Activated T-helper 1 cell treated with anti-CD3 and anti-CD28 coated beads, Interleukin-2, amount 50 U/mL, for 16 hours (primary cell): ENCODE measurements at places on chromosomes 13 and 19.

GRCh38 chr13:73368608-73369007 is 309.8 kb downstream of the KLF5 start:
- no peak for DNase-seq

GRCh38 chr19:7676854-7677253 is at the start of gene MCEMP1:
MCEMP1 (plus strand) TSS chr19:7677090; CDS start chr19:7677121, 31 bp downstream.
- no peak for DNase-seq

DNA sequence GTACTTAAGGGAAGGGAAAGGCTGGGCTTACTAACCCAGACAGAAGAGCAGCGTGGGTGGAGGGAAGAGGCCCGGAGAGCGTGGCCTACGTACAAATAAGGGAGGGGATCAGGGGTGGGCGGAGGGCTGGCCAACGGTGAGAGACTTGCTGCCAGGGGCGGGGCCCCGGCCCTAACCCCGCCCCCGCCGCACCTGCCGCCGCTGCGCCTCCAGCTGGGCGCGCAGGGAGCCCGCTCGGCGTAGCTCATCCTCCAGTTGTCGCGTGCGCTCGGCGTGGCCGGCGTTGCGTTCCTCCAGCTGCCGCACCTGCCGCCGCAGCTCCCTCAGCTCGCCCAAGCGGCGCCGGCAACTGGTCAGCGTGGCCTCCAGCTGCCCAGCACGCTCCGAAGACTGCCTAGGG is 5.7 kb downstream of the HOOK2 start:
- peak; percentile 57 for DNase-seq

DNA sequence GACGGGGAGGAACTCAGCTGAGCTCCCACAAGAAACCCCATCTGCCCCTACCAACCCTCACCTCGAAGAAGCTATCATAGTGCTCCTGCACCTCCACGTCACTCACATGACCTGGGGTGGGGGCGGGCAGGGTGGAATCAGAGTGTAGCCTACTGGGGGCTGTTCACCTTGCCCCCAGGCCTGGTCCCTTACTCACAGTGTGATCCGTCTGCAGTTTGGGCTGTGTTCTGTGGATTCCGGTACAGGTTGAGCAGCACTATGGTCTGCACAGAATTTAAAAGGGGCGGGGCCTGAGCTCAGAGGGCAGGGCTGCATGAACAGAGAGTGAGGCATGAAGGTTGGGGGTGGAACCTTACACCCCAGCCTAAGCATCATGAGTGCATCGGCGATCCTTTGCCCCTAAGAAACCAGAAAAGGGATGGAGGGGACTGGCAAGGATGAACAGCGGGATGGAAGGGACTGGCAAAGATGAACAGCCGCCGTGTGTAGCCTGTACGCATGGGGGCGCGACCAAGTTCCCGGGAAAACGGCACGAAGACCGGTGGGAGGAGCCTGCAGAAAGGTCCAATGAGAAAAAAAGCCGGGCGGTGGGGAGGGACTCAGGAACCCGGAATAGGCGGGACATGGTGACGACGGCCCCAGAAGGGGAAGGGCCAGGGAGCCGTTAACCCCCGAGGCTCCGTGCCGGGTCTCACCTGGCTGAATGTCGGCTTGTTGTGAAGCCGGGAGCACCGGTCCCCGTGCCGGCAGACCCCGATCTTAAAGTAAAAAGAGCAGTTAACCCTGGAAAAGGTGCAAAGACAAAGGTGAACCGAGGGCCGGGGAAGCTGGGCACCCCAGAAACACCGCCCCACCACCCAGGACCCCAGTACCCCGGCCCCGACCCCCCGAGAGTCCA is 539 bp downstream of the U2AF1L4 start:
- DNase-seq = peak; percentile 82

DNA sequence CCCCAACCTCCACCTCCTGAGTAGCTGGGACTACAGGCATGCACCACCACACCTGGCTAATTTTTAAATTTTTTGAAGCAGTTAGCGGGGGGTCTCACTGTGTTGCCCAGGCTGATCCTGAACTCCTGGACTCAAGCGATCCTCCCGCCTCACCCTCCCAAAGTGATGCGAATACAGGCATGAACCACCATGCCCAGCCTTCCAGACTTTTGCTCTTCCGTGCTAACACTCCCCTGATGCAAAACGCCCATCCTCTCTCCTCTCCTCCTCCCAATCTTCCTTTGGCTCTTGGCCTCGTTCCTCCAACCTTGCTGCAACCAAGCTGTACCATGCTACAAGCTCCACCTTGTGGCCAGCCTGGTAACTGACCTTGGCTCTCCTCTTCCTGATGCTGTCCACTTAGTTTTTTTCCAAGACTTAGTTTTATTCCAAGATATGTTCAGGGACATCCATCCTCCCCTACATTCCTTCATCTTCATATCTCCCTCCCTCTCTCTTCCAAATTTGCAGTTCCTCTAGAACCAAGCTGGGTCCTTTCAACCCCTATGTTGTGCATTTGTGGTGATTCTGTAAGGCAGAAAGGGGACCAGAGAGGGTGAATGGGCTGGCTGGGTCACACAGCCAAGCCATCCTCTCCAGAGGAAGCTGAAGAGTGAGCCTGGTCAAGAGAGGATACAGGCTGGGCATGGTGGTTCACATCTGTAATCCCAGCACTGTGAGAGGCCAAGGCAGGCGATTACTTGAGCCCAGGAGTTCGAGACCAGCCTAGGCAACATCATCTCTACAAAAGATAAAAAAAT is 32.8 kb downstream of the TINCR start:
- DNase-seq = no peak

- no peak for DNase-seq
These were observed 268.7 kb downstream of the MZT1 start for GRCh38 chr13:72458701-72459100.

DNA sequence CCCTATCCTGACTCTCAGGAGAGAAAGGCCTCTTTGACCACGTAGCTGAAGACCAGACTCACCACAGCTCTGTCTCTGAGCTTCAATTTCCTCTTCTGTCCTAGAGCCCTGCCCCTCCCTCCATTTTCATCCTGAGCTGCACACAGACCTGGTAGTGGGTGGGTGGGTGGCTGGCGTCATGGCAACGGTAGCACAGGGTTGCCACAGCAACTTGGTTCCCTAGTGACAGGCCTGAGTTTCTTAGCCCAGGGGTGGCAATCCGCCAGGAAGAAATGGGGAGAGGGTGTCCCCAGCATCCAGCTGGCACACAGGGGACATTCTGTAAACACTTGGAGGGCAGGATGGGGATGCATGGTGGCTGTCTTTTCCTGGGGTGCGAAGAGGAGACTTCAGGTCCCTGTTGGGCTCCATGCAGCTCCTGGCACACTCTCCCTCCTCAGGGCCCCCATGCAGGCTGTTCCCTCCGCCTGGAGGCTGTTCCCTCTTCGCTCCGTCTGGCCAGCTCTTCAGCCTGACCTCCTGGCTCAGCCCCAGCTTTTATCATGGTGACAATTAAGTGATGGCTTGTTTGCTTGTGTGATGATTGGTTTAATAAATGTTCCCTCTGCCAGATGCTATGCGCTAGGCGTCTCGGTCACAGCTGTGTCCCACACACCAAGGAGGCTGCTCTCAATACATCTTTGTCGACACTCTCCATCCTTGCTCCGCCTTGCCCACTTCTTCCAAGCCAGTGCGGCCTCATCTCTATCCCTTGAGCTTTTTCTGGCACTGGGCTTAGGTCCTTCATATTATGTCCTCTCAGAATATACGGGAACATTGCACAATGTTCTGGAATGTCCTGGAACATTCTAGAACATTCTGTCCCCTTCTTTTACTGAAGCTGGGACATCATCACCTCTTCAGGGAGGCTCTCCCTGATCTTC is 7.4 kb upstream of the KLHL26 start:
- no peak for DNase-seq

DNA sequence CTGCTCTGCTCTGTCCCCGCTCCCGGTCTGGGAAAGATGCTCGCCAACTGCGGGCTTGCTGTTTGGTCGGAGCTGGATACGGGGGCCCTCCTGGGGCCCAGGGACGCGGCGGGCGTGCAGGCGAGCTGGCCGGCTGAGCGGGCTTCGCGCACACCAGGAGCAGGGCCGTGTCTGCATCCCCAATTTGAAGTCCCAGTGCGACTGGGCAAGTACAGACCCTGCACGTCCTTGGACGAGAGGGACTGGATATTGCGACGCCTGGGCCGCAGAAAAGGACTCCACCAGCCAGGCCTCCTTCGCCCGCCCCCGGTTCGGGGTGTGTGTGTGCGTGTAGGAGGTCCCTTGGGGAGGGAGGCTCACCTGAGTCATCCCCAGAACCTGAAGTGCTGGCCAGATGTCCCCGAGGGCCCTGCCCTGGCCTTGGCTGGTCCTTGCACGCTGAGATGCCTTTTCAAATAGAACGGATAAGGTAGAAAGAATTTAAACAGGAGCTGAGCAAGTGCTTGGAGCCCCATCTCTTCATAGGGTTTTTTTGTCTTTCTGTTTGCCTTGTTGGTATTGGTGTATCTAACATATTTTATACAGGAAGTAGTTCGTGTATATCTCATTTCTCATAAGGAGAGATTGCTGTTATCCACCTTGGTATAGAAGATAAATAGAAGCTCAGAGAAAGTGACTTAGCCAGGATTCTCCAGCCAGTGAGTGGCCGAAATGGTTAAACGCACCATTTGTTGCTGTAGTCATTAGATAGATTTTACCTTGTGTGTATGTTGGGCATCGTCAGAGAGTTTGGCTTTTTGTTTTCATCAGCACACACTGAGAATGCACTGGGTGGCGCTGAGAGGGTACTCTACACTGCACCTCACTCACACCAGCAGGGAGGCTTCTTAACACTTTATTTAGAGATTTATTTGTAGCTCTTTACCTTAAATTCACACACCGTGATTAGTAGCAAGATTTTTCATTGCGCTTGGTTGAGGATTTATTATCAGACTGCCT is 1.1 kb downstream of the NAXD start:
- DNase-seq = no peak

DNA sequence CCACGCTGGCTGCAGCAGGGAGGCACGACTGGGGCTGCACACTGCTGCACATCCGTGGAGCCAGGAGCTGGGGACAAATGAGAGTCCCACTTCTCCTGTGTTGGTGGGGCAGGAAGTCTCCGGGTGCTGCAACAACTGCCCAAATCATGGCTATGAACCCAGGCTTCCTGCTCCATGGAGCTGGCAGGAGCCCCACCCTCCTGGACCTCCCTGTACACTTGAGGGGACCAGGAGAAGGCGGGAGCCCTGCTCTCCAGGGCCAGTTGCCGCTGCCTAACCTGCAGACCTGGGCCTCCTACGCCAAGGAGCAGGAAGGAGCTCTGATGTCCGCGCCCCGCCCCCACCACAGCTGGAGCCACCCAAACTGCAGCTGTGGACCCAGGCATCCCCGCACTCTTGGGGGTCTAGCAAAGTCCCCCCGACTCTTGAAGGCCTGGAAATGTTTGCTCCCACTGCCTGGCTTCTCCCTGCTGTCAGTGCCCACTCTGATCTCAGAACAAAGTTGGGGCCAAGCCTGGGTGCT is 752.1 kb upstream of the PCDH20 start:
- no peak for DNase-seq

- no peak for DNase-seq
These were observed 2.4 kb upstream of the ZNF506 start for GRCh38 chr19:19823916-19824315.

DNA sequence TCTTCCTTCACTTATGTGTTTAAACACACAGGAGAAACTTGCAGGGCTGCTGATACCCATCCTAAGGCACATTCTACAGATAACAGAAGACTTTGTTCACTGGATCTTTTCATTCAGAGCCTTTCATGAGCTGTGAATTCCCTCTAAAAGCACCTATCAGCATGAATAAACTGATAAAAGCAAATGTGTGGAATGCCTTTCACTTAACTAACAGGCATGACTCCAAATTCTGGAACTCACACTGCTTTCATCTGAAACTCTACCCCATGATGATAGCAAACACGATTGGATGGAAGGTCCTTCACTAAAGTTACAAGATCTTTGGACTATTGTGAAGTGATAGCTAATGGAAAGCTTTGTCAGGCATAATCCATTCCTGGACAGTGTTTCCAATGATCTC is 457.3 kb downstream of the EFNB2 start:
- no peak for DNase-seq

- no peak for DNase-seq
These were observed at the start of gene ZNF154 for GRCh38 chr19:57708641-57709361. ZNF154 (minus strand) TSS chr19:57709204; CDS start chr19:57708971, 233 bp downstream.

- no peak for DNase-seq
These were observed 455.4 kb downstream of the IRS2 start for GRCh38 chr13:109331011-109331433.
